MG63 (cell line): ENCODE measurements at places on chromosomes 6 and 20. TPM values are rescaled to one million over a fixed set of nuclear protein-coding genes. Genes with fewer than 3 reads are reported as not detected.

The PRDM1 gene
- not detected in 2 replicates for total RNA-seq

The COL12A1 gene
- total RNA-seq: 37.5 and 50.4 TPM in 2 replicates

The RPP40 gene
- total RNA-seq: 24.2 and 46.7 TPM in 2 replicates

The SLC22A7 gene
- total RNA-seq: not detected in 2 replicates

The TREML2 gene
- total RNA-seq: not detected in 2 replicates

The RPS6KA2 gene
- total RNA-seq: 14.1 and 14.3 TPM in 2 replicates

The FAM184A gene
- total RNA-seq: 0.13 TPM in 1 of 2 replicates, not detected in the other

The TNF gene
- not detected in 2 replicates for total RNA-seq

The ADGB gene
- total RNA-seq: not detected in 2 replicates

The BPIFA1 gene
- total RNA-seq: not detected in 2 replicates

DNA sequence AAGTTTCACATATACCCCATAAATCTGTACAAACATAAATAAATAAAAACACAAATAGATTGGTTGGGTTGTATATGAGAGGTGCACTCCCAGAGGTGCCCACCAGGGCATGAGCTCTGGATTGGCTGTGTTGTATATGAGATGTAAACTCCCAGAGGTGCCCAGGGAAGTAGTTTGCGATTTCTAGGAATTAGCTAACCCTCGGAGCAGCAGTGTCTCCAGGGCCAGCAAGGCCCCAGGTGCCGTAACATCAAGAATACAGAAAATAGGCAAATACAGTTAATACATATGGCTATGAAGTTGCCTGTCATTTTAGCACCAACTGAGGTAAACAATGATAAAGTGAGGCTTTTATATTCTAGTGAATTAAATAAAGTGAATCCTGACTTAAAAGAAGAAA is 5.4 kb upstream of the GINM1 start:
- peak; percentile 26 for DNase-seq

DNA sequence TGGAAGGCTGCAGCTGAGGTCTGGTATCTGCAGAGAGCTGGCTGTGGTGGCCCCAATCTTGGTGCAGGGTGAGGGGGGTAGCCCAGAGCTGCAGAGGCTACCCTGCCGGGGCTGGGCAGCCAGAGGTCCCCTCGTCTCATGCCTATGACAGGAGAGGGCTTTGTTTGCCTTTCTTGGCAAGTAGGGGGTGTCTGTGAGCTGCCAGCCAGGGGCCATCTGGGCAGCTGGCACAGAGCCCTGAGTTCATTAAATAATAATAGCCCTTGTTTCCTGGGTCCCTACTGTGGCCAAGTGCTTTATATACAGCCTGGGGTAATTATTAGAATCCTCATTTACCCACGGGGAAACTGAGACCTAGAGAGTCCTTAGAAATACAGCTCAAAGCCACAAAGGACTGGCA is 66.6 kb downstream of the EZR start:
- DNase-seq: no peak

GRCh38 chr20:18907353-18907752 is 93.8 kb downstream of the SCP2D1 start:
- DNase-seq: no peak

DNA sequence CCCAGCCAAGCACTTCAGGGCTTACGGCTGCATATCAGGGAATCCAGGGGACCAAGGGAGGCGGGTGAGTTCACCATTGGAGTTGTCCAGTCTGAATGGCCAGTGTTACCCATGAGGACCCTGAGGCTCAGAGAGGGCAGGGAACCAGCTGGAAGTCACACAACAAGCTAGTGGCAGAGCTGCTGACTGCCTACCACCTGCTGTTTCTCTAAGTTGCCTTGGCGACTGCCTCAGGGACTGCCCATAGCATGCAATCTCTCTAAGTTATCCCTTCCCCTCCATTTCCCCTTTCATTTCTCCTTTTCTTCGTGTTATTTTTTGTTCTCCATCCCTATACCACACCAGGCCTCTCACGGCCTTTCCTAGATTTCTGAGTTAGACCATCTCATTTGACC is 71.8 kb upstream of the SIRPA start:
- no peak for DNase-seq

DNA sequence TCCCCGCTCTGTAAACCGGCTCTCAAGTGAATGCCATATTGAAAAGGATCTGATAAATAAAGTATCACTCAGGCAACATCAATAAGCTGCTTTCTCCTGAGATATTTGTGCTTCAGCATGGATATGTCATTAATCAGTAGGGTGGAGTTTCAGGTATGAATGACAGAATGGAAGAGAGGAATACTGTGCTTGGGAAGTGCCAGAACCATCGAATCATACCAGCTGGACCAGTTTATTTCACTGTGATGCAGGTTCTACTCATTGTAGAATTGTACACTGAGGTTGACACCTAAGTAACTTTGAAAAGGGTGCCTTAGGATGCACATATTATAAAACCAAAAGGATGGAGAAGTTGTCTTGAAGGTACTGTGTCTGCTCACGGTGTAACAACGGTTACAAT is 17.9 kb upstream of the TBC1D7 start:
- DNase-seq: no peak

DNA sequence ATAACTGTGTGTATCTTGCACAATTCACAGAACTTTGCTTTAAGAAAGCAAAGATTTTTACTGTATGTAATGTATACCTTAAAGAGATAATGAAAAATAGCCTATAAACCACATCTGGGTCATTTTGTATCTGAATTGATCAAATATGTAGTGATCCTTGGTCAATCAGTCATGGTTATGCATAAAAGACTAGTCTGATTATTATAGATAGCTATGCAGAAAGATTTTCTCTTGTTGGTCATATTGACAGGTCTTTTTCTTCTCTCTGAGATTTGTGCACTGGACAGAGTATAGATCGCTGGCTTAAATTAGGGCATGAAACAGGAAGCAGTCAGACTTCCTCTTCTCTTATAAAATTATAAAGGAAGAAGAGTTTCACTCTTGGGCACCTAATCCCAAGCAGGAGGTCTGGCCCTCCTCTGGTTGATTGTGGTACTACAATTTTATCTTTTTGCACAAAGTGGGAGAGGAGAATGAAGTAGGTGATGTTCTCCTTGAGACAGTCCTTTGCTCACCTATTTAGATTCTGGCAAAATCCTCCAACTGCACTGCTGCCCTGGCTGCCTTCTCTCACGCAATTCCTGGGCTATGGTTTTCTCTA is 380.9 kb upstream of the RGS17 start:
- no peak for DNase-seq

GRCh38 chr20:14947946-14948345 is 610.5 kb upstream of the FLRT3 start:
- no peak for DNase-seq

DNA sequence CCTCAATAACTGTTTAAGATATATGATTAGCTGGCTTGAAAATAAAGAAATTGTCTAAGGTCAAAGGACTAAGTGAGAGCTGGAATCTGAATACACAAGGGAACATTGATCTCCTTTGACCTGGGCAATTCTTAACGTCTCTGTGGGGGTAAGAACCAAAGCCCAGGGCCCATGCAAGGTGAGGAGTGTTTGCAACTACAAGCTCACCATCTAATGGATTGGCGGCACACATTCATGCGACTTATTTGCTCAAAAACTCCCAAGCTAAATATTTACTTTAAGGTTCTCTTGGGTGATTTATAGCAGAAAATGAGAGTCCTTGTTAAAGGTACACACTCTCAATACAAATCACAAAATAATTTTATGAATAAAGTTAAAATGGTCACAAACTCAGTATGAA is 392.0 kb upstream of the FLRT3 start:
- DNase-seq: no peak

GRCh38 chr20:35629427-35630145 is 14.0 kb downstream of the SPAG4 start:
- DNase-seq: no peak

GRCh38 chr6:40822619-40823018 is 216.4 kb downstream of the UNC5CL start:
- DNase-seq: peak; percentile 9
